ENCODE measurements at places on chromosomes 11 and 22. TPM values are rescaled to one million over a fixed set of nuclear protein-coding genes. Genes with fewer than 3 reads are reported as not detected.

Gene CCDC87
- total RNA-seq, result not detected

DNA sequence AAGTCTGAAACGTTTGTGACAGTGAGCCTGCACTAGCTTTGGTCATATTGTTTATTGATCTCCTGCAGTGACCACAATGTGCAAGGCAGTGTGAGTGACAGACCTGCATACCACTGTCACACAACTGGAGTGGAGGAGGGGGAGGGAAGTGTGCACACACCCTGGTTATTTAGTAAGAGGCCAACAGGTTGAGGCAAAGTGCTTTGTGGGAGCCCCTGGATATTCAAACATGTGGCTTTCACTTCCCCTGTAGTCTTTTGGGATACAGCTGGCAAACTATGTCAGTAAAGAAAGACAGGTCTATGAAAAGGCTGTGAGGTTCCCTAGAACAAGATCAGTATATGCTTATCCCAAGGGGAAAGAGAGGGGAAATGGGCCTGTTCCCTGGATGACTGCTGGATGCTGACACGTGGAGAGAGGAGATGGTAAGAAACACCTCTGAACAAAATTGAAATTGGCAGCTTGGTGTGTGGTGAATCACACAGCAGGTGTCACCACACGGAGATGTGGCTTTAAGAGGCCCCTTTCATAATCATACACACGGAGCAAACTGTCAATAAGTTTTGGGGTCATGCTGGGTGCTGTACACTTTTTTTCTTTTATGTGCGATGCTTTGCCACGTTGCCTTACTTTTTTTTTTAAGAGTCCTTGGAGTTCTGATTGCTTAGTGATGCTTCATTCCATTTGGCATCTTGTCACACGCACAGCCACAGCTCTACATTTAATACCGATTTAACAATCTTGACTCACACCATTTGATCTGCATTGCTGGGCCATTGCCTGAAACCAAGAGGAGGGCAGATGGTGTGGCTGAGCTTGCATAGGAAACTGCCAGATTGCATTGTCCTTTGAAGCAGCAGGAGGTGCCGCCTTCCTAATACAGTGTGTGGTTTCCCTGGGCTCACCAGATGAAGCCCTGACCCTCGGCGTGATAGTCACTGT, 11.3 kb downstream of the OSBP2 start:
- H3K36me3 ChIP-seq, result peaks cover 5% of the 10 kb centered on the region
- H3K4me3 ChIP-seq, result peak overlapping the region; percentile 15
- H3K27me3 ChIP-seq, result no peaks in the 10 kb centered on the region

Gene CDHR5
- total RNA-seq, result not detected

- peaks cover 10% of the 10 kb centered on the region for H3K36me3 ChIP-seq
- DNase-seq, result peak; percentile 47
- peaks cover 57% of the 10 kb centered on the region for H3K4me1 ChIP-seq
- H3K27ac ChIP-seq, result peak overlapping the region; percentile 35
- no peak overlapping the region for H3K4me3 ChIP-seq
Measured at GRCh38 chr11:120244476-120245365, 4.8 kb downstream of the POU2F3 start.

Gene FOLR3
- total RNA-seq, result not detected

DNA sequence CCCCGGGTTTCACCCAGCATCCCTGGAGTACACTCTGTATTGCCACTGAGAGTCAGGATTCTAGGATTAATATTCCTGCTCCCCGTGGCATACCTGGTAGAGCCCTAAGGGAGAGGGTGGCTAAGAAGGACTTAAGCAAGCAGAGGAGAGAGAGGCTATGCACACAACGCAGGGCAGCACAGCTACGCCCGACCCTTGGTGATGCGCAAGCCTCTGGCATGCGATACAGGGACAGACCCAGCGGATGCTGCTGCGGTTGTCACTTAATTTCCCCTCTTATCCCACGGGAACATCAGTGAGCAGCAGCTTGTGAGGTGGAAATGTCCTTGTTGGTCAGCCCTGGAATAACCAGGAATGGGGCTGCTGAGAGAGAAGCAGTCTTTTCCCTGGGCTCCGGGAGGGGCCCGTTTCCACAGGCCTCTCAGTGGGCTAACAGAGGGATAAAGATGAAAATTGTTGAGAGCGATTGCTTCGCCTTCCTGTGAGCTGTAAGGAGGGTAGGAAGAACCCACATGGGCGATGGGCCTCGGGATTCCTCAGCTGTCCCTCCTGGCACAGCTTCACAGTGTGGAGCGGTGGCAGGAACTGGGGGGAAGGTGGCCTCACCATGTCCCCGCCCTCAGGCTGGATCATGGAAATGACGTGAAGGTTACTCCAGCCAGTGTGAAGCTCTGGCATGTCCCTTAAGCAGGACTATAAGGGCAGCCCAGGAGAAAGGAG, 48.4 kb upstream of the RAB1B start:
- DNase-seq, result no peak
- H3K27ac ChIP-seq, result no peak overlapping the region
- H3K4me1 ChIP-seq, result peaks cover 20% of the 10 kb centered on the region
- no peaks in the 10 kb centered on the region for H3K27me3 ChIP-seq
- H3K4me3 ChIP-seq, result no peak overlapping the region

Gene CSF2RB
- total RNA-seq, result 3.0 TPM

GRCh38 chr11:34915136-34916014, 804 bp downstream of the APIP start:
- H3K36me3 ChIP-seq, result peaks cover 14% of the 10 kb centered on the region
- H3K27ac ChIP-seq, result peak overlapping the region; percentile 84
- H3K27me3 ChIP-seq, result no peaks in the 10 kb centered on the region
- no peak for DNase-seq

Gene C11orf86
- total RNA-seq, result not detected

DNA sequence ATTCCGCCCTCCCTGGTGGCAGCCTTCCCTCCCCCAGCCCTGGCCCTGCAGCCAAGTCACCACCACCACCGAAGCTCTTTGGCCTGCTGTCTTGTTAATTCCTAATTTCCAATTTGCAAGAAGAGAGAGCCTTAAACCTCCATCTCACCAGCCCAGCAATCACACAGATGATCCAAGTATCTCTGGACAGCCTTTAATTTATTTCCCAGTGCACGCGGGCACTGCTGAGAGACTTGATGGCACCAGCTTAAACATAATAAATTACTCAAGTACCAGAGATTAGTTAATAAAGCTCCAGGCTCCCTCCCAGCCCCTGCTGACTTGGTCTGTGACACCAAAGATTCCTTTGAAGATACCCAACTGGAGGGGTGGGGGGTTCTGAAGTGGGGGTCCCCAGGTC, 494.7 kb downstream of the BUD13 start:
- H3K4me3 ChIP-seq, result no peak overlapping the region
- no peaks in the 10 kb centered on the region for H3K4me1 ChIP-seq
- DNase-seq, result no peak

GRCh38 chr22:30045494-30045887, 34.8 kb upstream of the HORMAD2 start:
- peaks cover 8% of the 10 kb centered on the region for H3K27me3 ChIP-seq
- no peak for DNase-seq
- no peaks in the 10 kb centered on the region for H3K36me3 ChIP-seq
- H3K4me3 ChIP-seq, result no peak overlapping the region

DNA sequence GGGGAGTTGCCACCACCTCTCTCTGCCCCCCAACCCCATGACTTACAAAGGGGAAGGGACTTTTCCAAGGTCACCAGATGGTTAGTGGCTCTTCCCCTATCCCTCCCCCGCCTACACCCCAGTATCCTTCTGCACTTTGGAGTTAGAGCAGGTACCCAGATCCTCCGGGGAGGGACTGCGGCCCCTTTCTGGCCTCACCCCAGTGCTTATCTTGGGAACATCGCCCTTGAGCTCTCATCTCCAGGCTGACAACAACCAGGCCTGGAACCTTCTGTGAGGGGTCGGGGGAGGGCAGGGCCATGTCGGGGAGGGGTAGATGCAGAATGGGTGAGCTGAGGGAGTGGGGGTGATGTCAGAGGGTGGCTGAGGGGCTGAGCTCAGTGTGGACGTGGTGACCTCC, 7.5 kb upstream of the NAALADL1 start:
- no peak overlapping the region for H3K4me3 ChIP-seq
- no peak overlapping the region for H3K27ac ChIP-seq
- no peaks in the 10 kb centered on the region for H3K36me3 ChIP-seq
- DNase-seq, result no peak

- no peak for DNase-seq
- no peak overlapping the region for H3K4me3 ChIP-seq
- H3K36me3 ChIP-seq, result peaks cover 3% of the 10 kb centered on the region
- no peak overlapping the region for H3K27ac ChIP-seq
Measured at GRCh38 chr11:27468209-27468994, 4.2 kb downstream of the LGR4 start.

- no peaks in the 10 kb centered on the region for H3K27me3 ChIP-seq
- H3K4me1 ChIP-seq, result peaks cover 7% of the 10 kb centered on the region
- peak; percentile 75 for DNase-seq
- H3K4me3 ChIP-seq, result no peak within 1 kb of the TSS
- H3K36me3 ChIP-seq, result peaks cover 2% of the 10 kb centered on the region
- no peak within 1 kb of the TSS for H3K27ac ChIP-seq
Measured at GRCh38 chr11:18588297-18589252, at the start of gene UEVLD. Gene UEVLD (minus strand): TSS chr11:18588734. CDS start chr11:18588654, 80 bp downstream.

- no peak overlapping the region for H3K27ac ChIP-seq
- H3K36me3 ChIP-seq, result peaks cover 1% of the 10 kb centered on the region
- H3K4me3 ChIP-seq, result no peak overlapping the region
- peaks cover 7% of the 10 kb centered on the region for H3K4me1 ChIP-seq
- peaks cover 2% of the 10 kb centered on the region for H3K27me3 ChIP-seq
- DNase-seq, result no peak
Measured at GRCh38 chr11:13223112-13223511, 54.5 kb upstream of the BMAL1 start.

- no peaks in the 10 kb centered on the region for H3K36me3 ChIP-seq
- H3K27me3 ChIP-seq, result no peaks in the 10 kb centered on the region
- H3K4me3 ChIP-seq, result no peak overlapping the region
Measured at GRCh38 chr11:95678988-95679387, 110.6 kb downstream of the FAM76B start.

Gene MUC6
- total RNA-seq, result not detected

All from activated CD8-positive, alpha-beta memory T cell treated with anti-CD3 and anti-CD28 coated beads, Interleukin-2, amount 10 ng/mL, durations not matched to agents 7 days and 5 days (primary cell).